ENCODE measurements at places on chromosomes 5 and 9.

DNA sequence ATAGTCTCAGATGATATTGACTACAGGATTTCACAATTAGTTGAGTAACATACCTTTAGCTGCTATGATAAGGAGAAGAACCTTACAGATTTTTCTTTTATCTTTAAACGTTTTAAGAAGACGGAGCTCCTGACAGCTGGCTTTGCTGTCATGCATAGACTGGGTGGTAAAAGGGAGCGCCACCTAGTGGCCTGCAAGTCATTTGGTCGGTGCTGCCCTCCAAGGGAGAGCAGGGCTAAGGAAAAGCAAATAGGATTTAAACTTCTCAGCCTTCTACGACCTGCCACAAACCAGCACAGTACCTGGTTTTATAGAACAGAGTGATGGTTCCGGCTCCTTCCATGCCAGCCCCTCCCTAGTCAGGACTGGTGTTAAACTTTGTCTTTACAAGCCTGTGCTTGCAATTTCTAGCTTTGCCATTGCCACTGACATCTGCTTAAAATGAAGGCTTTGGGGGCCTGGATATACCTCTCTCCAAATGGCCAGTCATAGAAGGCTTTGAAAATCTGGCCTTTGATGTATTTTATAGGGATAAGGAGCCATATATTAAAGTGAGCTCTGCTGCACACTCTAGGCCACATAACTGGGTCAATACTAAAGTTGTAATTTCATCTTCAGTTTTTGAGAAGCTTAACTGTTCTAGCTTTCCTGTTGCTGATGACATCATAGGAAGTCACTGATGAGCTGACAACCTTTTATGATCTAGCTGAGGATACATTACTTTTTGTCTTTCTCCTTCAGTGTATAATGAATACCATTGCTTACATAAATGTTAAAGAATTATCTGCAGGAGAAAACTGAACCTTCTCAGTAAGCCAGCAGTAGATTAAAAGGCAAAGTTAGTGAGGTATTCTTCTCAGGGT lies 31.1 kb upstream of the ADAMTSL1 start:
- DNase-seq: peak; percentile 7

DNA sequence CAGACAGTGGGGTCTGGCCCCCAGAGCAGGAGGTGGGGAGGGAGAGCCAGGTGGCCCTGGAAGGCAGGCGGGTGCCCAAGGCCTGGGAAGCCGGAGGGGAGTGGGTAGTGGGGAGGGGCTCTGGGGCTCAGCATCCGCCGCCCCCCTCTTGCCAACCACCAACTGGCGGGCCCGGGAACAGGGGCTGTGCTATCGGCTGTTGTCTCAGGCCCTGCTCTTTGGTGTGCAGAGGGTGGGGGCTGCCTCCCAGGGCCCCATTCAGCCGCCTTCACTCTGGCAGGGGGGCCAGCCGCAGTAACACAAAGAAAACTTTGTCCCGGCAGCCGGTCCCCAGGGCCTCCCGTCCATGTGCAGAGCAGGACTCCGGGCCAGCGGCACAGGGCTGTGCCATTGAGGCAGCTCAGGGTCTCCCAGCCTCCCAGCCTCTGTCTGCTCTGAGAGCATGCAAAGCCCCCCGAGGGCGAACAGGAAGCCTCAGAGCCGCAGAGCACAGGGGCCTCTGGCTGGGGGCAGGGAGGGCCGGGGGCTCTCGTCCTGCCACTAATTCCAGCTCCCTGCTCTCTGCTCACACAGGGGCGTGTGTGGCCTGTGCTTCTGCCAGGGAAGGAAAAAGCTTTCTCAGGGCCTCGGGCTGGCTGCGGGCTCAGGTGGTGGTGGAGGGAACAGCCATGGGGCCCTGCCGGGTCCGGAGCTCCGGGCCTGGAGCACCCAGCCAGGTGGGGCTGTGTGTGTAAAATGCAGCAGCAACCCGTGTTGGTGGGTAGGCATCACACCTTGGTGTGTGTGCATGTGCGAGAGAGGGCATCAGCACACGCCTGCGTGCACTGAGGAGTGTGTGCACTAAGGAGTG lies 54.2 kb upstream of the NOTCH1 start:
- no peak for DNase-seq

DNA sequence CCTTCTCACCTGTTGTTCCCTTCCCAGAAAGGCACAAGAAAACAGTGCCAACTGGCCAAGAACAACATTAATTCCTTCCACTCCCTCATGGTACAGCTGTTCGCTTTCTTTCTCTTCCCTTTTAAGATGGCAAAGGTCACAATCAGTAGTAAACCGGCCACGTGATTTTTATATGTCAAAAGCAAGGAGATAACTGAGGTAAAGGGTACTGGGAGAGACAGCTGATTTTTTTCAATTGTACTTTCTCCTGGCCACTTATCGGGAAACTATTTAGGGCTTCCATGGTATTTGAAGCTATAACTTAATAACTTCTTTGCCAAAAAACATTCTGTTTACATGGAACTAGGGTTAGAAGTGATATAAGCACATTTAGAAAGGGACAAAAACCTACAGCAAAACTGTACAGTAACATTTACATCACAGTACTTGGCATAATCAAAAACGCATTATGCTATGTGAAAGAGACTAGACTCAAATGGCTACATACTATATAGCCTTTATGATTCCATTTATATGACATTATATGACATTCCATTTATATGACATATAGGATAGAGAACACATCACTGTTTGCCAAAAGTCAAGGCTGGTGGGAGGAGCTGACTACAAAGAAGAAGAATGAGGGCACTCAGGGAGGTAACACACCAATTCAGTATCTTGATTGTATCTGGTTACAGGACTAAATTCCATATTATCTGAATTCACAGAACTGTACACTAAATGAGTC lies 24.8 kb downstream of the PLPP1 start:
- no peak for DNase-seq

DNA sequence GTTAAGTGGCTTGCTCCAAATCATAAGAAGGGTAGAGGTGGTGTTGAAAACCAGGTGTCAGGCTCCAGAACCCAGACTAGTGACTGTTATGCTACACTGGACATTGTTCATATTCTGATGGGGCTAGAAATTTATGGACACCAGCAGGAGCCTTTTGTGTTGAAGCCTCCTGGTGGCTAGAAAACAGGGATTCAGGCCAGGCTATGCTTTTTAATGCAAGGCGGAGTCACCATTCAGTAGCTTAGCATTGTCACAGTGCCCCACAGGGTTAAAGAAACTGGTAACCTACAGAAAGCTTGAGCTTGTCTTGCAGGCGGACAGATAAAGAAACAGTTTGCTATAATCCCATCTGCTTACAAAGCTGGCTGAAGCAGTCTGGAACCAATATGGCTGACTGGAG lies 23.0 kb upstream of the GOLM1 start:
- DNase-seq: no peak

DNA sequence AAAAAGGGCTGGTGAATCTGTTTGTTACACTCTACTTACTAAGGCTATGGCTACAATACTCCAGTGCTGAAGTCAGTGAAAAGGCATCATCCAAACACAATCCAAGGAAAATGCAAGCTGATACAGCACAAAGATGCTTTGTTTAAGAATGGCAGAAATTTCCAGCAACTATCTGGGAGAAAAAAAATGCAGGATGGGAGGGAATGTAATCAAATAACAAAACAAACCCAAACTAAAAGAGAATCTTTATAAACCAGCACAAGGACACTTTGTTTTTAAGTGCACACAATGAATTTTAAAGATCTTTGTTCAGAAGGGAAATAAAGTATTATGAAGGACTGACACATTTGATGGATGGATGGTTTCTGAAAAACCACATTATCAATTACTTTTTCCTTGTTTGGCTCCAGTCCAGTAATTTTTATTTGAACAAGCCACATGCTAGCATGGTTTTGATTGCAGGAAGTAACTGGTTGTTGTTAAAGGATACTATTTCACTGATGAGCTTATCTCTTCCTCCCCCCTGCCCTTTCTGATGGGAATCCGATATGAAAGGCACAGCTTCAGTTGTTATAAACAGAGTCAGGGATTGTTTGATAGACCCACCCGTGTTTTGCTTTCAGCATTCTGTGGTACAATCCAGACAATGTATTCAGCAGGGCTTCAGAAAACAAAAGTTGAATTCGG lies 12.1 kb upstream of the TLE4 start:
- no peak for DNase-seq

All from stimulated activated CD8-positive, alpha-beta memory T cell treated with anti-CD3 and anti-CD28 coated beads, Interleukin-7, amount 100 ng/mL, for 24 hours (primary cell).